ENCODE measurements at places on chromosomes 1 and 21.

DNA sequence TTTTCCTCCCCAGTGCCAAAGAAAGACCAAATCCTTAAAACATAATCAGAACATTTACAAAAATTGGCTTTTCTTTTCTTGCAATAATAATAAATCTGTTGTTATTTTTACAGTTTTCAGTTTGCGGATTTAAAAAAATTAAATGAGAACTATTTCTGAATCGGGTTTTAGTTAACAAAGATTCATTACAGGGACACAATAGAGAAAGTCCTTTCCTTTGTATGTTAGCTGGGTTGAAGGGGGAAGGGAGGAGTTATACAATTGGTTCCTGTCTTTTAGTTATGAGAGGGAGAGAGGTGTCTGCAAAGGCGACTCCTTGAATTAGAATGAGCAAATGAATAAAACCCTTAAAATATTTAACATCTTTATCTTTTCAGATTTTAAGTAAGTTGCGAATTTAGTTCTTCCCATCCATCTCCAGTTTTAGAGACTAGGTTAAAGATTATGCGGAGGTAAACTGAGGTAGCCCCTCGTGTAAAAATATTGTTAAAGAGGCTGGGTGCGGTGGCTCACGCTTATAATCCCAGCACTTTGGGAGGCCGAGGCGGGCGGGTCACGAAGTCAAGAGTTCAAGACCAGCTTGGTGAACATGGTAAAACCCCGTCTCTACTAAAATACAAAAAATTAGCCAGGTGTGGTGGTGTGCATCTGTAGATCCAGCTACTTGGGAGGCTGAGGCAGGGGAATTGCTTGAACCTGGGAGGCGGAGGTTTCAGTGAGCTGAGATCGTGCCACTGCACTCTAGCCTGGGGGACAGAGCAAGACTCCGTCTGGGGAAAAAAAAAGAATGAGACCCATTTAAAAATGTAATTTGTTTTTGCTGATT, 3.9 kb downstream of the SPEN start:
- no peak for DNase-seq

DNA sequence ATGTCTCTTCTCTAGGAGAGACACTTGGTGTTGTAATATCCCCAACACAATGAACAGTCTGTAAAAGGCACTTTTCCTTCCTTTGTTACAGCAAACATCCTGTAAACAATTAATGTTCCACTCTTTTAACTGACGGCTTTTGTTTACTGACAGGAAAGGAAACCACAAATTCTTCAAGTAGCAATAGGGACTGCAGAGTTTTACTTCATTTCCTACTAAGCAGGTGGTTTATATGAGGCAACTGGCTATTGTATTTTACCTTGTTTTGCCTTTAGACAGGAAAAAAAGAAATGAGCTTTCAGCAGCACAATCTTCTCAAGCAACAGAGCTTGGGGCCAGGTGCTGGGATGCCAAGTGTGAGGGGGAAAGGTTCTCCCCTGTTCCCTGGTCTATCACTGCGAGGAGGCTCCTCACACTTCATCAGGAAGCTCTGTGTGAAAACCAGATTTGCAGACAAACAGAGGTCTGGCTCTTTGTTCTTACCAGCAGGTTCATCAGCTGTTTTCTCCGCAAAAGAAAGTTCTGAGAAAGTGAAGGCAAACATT, 51.2 kb downstream of the SIPA1L2 start:
- no peak for DNase-seq

DNA sequence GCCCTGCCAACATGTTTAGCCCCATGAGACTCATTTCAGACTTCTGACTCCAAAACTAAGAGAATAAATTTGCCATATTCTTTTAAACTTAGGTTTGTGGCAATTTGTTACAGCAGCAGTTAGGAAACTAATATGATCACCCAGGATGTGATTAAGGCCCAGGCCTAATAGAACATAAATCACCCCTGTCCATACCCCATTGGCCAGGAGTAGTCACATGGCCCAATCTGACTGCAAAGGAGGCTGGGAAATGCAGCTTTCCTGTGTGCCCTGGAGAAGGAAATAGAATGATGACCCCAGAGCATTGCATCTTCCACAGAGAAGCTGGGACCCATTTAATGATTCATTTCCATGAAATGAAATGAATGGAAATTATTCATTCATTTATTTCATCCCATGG, 100.4 kb upstream of the KLHDC7A start:
- no peak for DNase-seq

GRCh38 chr21:45836694-45837670, 144.6 kb upstream of the COL6A1 start:
- DNase-seq, result no peak

GRCh38 chr1:94799206-94799605, 21.0 kb upstream of the SLC44A3 start:
- no peak for DNase-seq

DNA sequence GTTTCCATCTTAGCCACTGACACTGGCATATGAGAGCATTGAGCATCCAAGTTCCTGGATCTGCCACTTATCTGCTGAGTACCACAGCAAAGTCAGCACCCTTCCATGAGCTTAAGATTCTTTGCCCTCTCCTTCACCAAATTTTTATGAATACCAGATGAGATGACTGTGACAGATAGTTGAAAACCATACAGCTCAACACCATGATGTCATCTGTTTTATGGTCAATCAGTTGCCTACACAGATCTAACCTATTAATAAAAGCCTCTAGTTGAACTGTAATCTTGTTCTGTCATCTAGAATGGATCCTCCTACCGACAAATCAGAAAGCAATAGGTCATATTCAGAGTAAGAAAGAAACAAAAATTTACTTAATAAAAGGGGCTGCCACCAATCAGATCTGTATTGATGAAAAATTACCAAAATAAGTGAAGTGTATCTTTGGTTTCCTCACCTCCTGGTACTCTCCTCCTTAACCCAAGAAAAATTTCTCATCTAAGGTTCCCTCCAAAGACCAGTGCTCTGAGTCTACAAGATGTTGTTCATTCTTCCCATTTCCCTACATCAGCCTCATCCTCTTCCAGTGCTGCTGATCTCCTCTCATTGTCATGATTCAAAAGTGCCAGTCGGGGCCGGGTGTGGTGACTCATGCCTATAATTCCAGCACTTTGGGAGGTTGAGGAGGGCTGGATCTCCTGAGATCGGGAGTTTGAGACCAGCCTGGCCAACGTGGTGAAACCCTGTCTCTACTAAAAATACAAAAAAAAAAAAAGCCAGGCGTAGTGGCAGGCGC, 138.8 kb upstream of the CTTNBP2NL start:
- DNase-seq, result no peak

GRCh38 chr1:41540886-41541591, 56.6 kb upstream of the EDN2 start:
- DNase-seq, result no peak

DNA sequence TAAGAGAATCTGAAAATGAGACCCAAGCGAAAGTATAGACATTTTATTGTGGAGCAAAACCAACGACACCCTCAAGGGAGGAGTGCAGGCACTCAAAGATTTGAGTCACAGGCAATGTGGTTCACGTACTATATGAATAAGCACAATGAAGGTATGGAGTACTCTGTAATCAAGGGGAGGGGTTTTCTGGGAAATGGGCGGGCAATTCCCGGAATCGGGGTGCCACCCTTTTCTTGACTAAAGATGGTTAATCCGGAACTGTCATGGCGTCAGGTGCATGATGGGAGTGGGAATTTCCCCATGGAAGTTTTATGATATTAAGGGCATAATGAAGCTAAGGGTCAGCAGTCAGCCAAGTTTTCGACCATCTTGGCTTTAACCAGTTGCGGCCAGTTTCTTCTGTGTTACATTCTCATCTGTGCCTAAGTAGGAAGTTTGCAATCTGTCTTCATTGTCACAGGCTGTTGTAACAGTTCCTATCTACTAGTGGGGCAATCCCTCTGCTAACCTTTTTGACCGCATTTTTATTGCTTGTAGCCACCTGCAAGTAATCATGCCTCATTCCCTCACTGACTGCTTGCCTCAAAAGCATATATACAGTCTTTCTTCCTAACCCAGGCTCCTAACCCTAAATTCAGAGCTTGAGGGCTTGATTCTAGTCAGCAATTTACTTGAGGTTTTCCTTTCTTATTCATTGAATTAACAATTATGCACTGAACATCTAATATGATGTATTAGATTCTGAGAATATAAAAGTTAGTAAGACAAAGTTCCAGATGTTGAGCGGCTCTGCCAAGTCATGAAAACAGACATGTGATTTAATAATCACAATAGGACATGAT, 775 bp upstream of the AIM2 start:
- peak; percentile 95 for DNase-seq

- DNase-seq, result no peak
Observed at GRCh38 chr21:25862112-25862511, 127.3 kb downstream of the GABPA start.

DNA sequence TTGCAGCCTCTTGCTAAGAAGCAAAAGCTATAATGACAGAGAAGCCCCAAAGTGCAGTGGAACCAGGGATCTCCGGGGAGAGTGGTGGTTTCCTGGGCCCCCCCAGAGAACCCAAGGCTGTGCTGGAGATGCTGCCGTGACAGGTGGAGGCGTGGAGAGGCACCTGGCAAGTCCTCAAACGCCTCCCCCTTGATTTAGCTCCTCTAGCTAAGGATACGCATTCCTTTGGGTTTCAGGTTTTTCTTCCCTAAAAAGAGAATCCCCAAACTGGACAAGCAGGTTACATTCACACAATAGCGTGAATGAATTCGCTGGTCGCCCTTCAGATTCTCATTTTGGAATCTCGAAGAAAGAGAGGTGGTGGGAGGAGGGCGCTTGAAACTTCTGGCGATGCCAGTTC, 853 bp upstream of the ATP1A1 start:
- DNase-seq, result no peak

- DNase-seq, result no peak
Observed at GRCh38 chr1:210376836-210377372, 48.2 kb downstream of the HHAT start.

DNA sequence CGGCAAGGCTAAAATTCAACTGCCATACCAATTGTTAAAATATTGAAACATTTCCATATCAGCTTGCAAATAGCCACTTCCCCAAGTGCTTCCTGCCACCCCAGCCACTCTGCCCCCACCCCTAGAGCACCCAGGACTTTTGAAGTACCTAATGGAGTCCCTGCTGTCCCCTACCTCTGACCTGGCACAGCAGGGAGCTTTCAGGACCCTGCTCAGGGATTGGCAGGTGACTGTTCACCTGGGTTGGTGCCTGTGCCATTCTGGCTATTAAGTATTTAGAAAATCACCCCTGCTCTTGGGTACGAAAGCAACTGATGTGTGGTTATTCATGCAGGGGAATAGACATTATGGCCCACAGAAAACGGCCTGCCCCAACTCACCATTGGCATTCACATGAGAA, 9.1 kb upstream of the HPCAL4 start:
- DNase-seq, result no peak

DNA sequence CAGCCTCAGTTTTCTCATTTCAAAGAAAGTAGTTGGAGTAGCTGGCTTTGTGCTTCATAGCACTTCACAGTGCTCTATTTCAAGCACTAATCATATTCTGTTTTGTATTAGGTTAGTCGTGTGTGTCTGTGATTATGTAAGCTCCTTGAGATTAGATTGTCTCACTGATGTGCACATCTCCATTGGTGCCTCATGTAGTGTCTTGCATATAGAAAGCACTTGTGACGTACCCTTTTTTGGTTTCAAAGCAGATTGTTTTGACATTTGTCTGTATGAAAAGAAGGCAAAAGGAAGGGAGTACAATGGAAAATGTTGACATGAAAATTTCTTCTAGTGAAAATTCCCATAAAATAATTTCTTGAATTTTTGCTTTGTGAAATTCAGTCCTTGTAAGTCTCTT, 13.9 kb downstream of the BTBD8 start:
- no peak for DNase-seq

- DNase-seq, result no peak
Observed at GRCh38 chr1:211386921-211387320, 60.3 kb downstream of the TRAF5 start.

DNA sequence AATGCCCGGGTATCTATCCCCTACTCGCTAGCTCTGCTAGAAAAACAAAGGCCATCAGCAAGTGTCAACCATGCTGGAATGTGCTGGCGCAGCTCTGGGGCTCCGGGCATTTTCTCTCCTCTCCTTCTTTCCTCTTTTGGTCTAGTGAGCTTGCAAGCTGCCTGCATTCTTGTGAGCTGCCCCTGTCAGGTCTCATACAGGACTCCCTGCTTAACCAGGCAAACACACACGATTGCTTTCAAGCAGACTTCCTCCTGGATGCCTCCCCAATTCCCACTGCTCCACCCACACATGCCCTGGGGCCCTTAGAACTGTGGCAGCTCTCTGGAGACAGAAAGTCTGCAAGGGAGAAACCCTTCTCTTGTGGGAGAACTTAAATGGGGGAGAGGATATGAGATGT, 35.7 kb upstream of the SUCO start:
- DNase-seq, result no peak
